Spleen (tissue), 13 donors: ENCODE measurements at places on chromosomes 11 and 22. TPM values are rescaled to one million over a fixed set of nuclear protein-coding genes. Genes with fewer than 3 reads are reported as not detected.

- DNase-seq, result peak; percentile 41
Observed at GRCh38 chr11:44693654-44694119, 33.1 kb upstream of the TSPAN18 start.

- DNase-seq, result peak; percentile 79
Observed at GRCh38 chr11:60933416-60934123, 9.3 kb downstream of the TMEM132A start.

Gene MMP8
- 2.2 TPM for total RNA-seq

DNA sequence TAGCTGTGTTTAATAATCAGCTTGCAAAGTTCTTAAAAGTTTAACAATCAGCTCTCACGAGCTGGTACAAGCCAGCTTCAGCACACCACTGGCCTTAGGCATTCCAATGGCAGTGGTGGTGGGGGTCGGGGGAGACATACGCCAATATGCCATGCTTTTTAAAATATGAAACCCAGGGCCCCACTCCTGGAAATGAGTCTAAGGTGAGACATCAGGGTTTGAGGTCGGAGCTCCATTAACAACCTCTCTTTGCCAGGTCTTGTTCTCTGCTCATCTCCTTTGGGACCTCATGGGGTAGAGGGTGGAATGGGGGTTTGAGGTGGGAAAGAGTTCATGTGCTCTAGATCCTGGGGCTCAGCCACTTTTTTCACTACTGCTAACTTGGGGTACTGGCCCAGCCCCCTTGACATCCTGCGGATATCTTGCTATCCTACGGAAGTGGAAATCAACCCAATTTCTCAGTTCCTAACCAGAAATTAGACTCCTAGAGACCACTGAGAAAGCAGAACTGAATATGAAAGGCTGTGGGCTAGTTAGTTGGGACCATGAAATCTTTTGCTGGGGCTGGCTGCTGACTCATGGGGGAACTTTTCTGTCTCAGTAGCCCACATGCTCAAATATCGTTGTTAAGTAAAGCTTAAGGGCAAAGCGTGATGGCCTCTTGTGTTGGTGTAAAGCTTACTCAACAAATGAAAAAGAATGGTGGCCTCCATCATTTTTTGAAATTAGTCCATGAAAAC, 90.1 kb downstream of the PDHX start:
- DNase-seq, result no peak

Gene GRM5
- total RNA-seq, result not detected

- DNase-seq, result no peak
Observed at GRCh38 chr11:16862726-16863125, 124.3 kb downstream of the C11orf58 start.
